ENCODE measurements at places on chromosomes 13 and 19.
A peak's percentile ranks its signal among the peaks of the same experiment; 100 is the strongest.

DNA sequence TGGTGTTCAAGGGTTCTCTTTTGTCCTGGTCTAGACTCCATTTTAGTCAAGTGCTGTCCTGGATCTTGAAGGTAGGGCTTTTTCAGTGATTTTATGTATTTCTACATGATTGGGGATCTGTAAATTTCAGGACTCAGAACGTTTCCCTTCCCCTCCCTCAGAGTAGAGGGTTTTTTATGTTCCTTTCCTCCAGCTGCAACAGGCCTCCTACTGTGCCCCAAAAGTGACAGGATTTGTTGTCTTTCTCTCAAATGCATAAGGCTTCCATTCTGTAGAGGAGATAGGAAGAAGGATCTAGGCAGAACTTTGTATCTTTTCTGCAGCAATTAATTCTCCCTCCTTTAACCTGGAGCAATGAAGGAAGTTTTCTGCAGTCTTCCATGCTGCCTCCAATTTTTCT is 251.3 kb downstream of the MAB21L1 start:
- DNase-seq: no peak

GRCh38 chr19:33194886-33195644 is 935 bp downstream of the LRP3 start:
- no peak for DNase-seq

GRCh38 chr13:35164324-35164932 is 222.4 kb downstream of the NBEA start:
- peak; percentile 4 for DNase-seq

- no peak for DNase-seq
These were observed 418.0 kb downstream of the ZNF536 start for GRCh38 chr19:30790056-30790680.

- peak; percentile 51 for DNase-seq
These were observed 4.8 kb downstream of the RPS16 start for GRCh38 chr19:39430675-39431593.

GRCh38 chr19:41799444-41800000 is 3.1 kb downstream of the CEACAM3 start:
- DNase-seq: no peak

DNA sequence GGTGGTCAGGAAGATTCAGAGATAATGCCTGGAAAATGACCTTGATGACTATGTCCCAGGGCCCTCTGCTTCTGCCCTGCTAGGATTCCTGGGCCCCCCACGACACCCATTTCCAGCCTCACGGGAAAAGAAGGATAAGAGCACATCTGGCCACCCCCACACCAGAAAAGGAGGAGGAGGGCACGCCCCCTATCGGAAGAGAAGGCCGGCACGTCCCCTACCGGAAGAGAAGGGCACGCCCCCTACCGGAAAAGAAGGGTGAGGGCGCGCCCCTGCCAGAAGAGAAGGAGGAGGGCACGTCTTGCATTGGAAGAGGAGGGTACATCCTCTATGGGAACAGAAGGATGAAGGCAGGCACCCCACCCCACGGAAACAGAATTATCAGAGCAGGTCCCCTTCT is 84.3 kb downstream of the IER2 start:
- no peak for DNase-seq

GRCh38 chr13:85638265-85638664 is 161.0 kb downstream of the SLITRK6 start:
- DNase-seq: no peak

DNA sequence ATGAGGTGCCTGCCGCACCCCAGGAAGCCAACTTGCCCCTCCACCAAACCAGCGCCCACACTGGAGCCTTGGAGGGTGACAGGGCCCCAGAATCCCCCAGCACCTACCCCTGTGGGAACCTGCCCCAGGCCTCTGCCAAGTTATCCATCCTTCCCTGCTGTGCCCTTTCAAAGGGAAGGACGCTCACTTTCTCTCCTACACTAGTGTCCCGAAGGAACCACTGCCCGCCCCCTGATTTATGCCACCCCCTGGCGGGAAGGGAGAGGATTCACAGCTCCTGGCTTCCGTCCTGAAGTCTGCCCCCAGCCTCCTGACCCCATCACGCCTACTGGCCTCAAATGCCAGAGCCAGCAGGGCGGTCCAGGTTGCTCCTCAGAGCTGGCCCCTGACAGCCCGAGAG is 1.4 kb downstream of the EVI5L start:
- DNase-seq: peak; percentile 57

GRCh38 chr19:41795031-41795461 is 1.3 kb upstream of the CEACAM3 start:
- DNase-seq: peak; percentile 29

DNA sequence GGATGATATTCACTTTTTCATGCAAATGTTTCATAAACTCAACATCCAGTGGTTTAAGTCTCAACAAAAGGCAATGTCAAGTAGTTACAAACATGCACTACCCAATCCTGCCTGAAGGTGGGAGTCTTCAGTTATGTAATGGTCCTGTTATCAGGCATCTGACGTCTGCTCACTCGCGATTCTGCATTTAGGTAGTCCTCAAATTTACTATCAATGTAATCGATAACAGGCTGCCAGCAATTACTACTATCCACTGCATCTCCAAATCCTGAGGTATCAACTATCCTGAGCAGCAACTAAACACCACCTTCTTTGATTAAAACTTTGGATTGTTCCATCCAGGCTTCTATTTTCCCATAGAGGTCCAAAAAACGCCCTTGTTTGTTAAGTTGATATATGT is 51.2 kb downstream of the NLRP12 start:
- DNase-seq: peak; percentile 50

DNA sequence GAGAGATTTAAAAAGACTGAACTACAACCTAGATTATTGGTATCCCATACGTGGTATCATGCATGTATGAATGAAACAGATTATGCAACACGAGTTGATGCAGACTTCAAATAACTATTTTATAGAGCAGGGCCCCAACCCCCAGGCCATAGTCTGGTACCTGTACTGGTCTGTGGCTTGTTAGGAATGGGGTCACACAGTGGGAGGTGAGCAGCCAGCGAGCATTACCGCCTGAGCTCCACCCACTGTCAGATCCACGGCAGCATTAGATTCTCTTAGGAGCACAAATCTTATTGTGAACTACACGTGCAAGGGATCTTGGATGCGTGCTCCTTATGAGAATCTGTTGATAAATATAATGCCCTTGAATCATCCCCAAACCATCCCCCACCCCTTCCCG is 320.2 kb downstream of the TBC1D4 start:
- no peak for DNase-seq

GRCh38 chr19:7947939-7948338 is 4.5 kb upstream of the TIMM44 start:
- no peak for DNase-seq

GRCh38 chr19:47507924-47508553 is 6.8 kb downstream of the NAPA start:
- no peak for DNase-seq

GRCh38 chr19:15129856-15130585 is 22.8 kb downstream of the SYDE1 start:
- DNase-seq: no peak

DNA sequence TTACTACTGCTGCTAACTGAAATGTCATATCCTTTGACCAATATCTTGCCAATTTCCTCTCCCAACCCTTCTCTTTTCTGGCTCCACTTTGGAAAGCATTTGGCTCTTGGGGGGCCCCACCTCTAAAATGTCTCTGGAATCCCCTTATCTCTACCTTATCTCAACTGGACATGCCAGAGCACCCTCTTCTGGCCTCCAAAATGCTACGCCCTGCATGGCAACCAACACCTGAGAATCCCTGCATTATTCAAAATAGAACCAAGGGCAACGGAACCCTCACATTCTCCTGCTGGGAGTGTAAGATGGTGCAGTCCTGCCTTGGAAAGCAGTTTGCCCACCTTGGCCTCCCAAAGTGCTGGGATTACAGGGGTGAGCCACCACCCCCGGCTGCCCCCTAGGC is 35.3 kb downstream of the CERS4 start:
- DNase-seq: no peak

DNA sequence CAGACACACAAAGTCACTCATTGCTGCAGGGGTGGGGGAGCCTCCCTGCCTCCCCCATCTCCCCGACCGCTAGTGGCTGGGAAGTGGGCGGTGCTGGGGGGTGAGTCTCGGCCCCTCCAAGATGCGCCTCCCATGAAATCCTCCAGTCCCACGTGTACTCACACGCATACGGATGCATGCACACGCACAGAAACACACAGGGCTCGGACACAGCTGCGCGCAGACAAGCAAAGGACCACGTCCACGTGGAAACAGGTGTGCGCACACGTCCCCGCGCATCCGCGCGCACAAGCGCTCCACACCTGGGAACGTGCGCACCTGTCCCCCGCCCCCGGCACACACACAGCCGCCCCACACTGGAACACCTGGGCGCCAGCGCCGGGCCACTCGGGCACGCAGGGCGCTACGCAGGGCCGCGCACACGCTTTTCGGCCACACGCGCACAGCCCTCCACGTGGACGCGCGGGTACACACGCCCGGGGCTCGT is 687 bp downstream of the MATK start:
- no peak for DNase-seq

DNA sequence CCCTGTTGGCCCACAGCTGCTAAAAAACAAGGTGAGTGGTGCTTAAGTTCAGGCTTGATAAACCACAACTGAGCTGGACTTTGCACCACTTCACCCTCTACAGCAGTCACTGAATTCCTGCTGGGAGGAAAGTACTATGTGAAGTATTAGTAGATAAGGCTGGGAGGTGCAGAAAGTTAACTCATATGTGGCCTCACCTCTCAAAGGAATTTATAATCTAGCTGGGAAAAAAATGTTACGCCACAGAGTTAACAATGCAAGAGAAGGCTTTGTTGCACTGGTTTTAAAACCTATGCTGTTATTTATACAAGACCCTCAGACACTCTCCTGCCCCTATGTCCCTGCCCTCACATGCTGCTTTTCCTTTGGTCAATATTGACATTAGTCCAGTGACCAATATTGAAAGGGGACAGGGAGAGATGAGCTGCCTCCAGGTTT is 60.9 kb downstream of the LIG4 start:
- DNase-seq: no peak

DNA sequence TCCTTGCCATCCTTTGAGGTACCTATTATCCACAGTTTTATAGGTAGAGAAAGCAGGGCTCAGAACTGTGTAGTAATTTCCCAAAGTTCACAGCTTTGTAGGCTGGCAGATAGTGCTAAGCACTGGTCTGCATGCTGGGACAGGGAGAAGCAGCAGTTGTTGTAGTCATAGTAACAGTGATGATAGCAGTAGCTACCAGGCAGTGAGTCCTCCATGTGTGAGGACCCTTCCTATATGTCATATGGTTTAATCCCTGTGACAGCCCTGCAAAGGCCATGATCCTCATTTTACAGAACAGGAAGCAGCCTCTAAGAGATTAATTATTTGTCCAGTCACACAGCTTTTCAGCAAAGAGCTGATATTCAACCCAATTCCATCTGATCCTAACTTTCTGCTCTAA is 21.0 kb downstream of the SERP2 start:
- no peak for DNase-seq

DNA sequence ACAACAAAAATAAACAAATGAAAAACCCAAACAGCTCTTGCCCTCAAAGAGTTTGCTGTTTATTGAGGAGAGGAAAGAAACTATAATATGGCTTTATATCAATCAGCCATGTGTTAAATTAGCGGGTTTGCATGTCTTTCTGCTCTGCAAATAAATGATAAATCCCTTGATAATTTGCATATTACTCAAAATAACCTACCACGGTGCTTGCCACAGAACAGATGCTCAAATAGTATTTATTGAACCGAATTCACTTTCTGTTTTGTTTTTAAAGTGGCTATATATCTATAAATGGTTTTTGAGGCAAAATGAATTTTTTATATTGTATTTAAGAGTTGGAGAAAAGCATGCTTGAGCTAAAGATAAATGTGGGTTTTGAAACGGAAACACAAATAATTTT is 428.1 kb downstream of the ITGBL1 start:
- DNase-seq: no peak

DNA sequence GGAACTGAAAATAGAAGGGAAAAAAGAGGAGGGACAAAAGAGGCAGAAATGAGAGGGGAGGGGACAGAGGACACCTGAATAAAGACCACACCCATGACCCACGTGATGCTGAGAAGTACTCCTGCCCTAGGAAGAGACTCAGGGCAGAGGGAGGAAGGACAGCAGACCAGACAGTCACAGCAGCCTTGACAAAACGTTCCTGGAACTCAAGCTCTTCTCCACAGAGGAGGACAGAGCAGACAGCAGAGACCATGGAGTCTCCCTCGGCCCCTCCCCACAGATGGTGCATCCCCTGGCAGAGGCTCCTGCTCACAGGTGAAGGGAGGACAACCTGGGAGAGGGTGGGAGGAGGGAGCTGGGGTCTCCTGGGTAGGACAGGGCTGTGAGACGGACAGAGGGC is at the start of gene CEACAM5:
Gene CEACAM5 (plus strand): TSS at position 146 of the 400 bp plus-strand sequence. CDS start 106 bp downstream, at position 252.
- no peak for DNase-seq

- no peak for DNase-seq
These were observed 294.3 kb upstream of the MAB21L1 start for GRCh38 chr13:35770756-35771297.

- no peak for DNase-seq
These were observed 55.8 kb downstream of the CPAMD8 start for GRCh38 chr19:16970821-16971220.

DNA sequence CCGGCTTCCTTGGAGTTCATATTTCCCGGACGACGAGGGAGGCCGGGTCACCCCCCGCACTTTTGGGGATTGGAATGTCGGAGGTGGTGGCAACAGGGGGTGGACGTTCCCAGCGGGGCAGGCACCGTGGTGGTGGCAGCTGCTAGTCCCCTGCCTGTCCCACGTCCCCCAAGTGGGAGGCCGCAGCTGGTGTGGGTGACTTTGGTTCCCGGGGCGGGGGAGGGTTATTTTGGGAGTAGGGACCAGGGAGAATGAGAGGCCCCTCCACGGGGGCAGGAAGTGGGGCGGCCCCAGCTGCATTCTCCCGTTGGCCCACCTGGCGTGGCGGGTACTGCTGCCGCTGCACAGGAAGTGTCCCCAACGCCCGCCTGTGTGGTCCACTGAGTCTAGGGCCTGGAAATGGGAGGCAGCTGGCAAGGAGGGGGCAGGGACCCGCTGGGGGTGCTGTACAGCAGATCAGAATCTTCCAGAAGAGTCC is 11.1 kb upstream of the PLIN3 start:
- peak; percentile 35 for DNase-seq

- peak; percentile 63 for DNase-seq
These were observed 2.3 kb downstream of the SPACA4 start for GRCh38 chr19:48608798-48609263.

GRCh38 chr13:79432086-79432485 is 26.0 kb upstream of the RBM26 start:
- DNase-seq: no peak

DNA sequence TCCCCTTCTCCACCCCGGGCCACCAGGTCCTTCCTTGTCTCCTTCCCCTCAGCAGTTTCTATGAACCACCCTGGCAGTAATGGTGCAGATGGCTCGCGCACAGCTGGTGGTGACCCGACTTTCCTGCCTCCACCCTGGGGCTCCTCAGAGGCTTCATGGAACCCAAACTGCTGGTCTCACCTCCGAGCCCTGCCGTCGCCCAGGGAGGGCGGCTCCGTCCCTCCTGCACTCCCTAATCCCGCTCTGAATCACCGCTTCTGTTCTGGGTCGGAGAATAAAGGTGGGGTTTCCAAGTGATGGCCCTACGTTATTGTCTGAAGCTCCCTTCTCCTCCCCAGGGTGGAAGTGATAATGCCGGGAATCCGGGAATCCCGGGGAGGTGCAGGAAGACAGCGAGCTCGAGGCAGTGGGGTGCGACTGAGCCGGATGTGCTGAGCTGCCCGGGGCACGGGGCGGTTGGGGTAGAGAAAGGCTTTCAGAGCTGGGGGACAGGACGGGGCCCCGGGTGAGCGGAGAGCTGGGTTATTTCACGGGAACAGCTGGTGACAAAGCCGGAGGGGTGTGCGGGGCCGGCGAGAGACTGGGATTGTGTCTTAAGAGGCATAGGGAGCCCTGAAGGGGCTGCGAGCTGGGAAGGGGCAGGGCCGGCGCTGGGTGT is 711 bp downstream of the FUT2 start:
- no peak for DNase-seq

- DNase-seq: no peak
These were observed 649.6 kb downstream of the SLITRK1 start for GRCh38 chr13:83232626-83233025.
